ENCODE measurements at places on chromosomes 6 and 20. TPM values are rescaled to one million over a fixed set of nuclear protein-coding genes. Genes with fewer than 3 reads are reported as not detected.

Gene HLA-DRA
- 195 TPM for total RNA-seq

- DNase-seq = no peak
Observed at GRCh38 chr6:169804427-169804826, 53.0 kb downstream of the ERMARD start.

- DNase-seq = no peak
Observed at GRCh38 chr20:19211661-19212468, 577 bp upstream of the SLC24A3 start.

GRCh38 chr6:167684276-167685104 lies 142.2 kb upstream of the AFDN start:
- peak; percentile 32 for DNase-seq

Gene GPR63
- 0.49 TPM for total RNA-seq

DNA sequence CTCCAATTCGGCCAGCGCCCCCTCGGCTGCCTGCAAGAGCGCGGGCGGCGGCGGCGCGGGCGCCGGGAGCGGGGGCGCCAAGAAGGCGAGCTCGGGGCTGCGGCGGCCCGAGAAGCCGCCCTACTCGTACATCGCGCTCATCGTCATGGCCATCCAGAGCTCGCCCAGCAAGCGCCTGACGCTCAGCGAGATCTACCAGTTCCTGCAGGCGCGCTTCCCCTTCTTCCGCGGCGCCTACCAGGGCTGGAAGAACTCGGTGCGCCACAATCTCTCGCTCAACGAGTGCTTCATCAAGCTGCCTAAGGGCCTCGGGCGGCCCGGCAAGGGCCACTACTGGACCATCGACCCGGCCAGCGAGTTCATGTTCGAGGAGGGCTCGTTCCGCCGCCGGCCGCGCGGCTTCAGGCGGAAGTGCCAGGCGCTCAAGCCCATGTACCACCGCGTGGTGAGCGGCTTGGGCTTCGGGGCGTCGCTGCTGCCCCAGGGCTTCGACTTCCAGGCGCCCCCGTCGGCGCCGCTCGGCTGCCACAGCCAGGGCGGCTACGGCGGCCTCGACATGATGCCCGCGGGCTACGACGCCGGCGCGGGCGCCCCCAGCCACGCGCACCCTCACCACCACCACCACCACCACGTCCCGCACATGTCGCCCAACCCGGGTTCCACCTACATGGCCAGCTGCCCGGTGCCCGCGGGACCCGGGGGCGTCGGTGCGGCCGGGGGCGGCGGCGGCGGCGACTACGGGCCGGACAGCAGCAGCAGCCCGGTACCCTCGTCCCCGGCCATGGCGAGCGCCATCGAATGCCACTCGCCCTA lies 963 bp downstream of the FOXF2 start:
- DNase-seq = no peak

Gene PM20D2
- 18.6 TPM for total RNA-seq

DNA sequence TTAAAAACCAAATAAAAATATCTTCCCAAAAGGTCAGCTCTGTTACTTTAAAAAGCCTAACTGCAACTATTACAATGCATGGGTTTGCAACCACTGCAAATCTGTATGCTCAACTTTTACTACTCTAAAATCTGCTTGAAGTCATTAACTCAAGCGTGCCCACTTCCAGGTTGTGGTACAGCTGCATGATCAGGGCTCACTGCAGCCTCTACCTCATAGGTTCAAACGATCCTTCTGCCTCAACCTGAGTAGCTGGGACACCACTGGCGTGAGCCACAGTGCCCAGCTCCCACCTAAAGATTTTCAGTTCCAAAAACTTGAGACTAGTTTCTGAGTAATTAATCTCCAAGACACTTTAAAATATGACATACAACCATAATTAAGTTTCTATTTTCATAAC lies 8.2 kb downstream of the DIDO1 start:
- DNase-seq = peak; percentile 4

DNA sequence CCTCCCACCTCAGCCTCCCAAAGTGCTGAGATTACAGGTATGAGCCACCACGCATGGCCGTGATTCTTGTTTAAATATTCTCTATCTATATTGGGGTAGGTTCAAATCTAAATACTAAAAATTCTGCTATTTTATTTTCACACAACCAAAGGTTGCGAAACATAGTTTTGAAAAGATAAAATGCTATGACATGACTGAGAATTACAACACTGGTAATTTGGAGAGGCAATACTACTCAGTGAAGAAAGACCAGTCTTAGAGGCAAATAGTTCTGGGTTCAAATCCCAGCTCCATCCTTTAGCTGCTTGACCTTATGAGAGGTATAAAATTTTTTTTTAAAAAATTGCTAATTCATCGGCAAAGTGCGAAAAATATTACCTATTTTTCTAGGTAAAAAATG lies 137.0 kb upstream of the PREP start:
- no peak for DNase-seq

- no peak for DNase-seq
Observed at GRCh38 chr20:58340853-58341252, 31.3 kb downstream of the RAB22A start.

Gene ZSCAN12
- 1.9 TPM for total RNA-seq

DNA sequence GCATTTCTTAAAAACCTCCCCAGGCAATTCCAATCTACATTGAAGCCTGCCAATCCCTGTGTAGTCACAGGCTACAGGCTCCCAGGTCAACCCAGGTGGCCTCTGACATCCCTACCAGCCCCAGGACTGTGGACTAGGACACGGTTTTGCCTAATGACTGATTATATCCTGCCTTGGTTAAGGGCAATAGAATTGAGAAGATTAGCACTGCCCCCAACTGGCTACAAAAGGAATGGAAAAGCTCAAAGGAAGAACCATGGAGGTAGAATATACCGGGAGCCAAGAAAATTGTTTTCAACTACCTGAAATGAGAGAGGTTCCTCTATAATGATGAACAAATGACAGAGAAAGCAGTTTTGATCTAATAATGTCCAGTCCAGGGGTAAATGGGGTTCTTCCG lies 421.1 kb upstream of the AGPAT4 start:
- DNase-seq = no peak

DNA sequence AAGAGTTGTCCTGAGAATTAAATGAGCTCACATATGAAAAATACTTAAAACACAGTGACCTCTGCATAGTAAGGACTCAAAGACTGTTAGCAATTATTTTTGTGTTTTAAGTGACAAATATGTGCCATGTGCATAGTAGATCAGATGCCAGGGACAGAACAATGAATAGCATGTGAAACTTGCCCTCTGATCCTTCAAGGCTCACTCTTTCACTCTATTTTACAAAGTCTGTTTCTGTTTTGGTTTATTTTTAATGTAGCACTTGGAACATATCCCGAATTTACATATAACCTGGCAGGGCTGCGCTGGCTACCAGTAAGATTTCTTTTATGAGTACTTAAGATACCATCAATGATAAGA lies 135.5 kb upstream of the TNFAIP3 start:
- DNase-seq = no peak

DNA sequence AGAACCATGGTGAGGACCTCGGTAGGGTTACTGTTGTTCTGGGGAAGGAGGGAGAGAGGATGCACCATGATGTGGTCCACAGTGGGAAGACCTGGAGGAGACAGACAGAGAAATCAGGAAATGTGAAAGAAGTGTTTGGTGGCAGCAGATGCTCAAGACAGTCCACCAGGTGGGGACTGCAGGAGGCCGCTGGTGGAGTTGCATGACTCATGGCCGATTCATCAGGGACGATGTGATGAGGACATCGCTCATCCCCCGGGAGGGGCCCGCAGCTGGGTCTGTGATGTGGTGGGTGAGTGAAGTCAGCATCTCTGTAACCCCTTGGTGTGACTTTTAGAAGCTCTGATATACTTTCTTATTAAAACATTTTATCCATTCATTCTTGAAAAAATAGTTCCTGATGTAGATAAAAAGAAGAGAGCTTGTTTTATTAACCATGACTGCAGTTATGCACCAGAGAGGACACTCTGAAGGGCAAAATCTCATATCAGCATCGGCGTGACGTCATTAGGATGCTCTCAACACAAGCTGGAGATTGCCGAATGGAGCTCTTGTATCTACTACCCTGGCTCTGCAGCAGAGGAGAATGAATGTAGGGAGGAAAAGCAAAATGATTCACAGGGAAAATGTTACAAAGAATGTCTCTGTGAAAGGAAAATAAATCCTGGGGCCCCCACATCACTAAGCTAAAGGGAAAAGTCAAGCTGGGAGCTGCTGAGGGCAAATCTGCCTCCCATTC lies 71.2 kb downstream of the RAMACL start:
- no peak for DNase-seq

Gene HSPA1L
- total RNA-seq = 0.83 TPM

DNA sequence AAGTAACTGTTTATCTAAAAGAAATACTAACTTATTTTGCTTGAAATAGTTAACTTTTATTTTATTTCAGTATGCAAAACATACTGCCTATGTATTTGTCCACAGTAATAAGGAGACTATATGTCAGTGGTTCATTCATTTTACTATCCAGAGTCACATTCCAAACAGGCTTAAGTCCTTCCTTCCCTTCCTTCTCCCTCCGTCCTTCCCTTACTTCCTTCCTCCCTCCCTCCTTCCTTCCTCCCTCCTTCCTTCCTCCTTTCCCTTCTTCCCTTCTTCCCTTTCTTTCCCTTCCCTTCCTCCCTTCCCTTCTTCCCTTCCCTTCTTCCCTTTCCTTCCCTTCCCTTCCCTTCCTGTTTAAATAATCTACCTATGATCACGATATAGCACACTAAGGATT lies 899.2 kb downstream of the EYS start:
- no peak for DNase-seq

Measured in suprapubic skin (tissue), 4 donors.